NCI-H1105 treated with DMSO at 0.1 percent for 48 hours (cell line): ENCODE measurements at places on chromosomes 4 and X.

GRCh38 chr4:1220566-1220965, 28.4 kb downstream of the CTBP1 start:
- DNase-seq: no peak

GRCh38 chr4:172124656-172125308, 311.6 kb downstream of the GALNTL6 start:
- DNase-seq: no peak

- no peak for DNase-seq
These were observed 64.8 kb downstream of the HPGD start for GRCh38 chr4:174457468-174457867.

DNA sequence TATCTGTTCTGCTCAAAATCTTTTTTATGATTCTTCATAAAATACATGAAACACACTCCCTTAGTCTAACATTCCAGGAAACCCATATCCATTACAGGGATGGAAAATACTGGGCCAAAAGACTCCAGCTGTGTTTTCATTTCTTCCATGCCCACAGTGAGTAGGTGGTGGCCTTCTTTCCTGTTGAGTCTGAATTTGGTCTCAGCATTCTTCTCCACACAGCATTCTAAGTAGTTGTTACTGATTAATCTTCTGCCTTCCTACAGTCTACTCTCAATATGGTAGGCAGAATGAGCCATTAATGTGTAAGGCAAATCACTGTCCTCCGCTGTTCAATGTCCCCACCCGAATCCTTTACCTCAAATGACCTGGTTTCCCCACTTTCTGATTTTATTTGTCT, 370.6 kb upstream of the RPS6KA3 start:
- DNase-seq: no peak

- DNase-seq: peak; percentile 6
These were observed 23.5 kb downstream of the TLR10 start for GRCh38 chr4:38759113-38759789.

DNA sequence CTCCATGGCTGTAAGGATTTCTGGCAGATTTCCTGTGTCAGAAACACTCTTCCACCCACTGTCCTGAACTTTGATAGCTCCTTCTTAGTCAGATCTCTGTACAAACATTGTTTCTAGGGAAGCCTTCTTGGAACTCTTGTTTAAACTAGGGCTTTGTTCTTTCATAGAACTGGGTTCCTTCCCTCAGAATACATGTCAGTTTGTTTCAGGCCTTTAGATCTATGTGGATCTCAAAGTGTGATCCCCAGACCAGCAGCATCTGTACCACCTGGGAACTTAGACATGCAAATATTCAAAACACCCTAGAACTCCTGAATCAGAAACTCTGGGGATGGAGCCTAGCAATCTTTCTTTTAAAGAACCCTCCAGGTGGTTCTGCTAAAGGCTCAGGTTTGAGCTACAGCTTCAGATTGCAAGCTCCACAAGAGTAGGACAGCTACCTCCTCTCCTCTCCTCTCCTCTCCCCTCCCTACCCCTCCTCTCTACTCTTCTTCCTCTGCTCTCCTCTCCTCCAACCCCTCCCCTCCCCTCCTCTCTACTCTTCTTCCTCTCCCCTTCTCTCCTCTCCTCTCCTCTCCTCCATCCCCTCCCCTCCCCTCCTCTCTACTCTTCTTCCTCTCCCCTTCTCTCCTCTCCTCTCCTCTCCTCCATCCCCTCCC, 12.7 kb downstream of the RASSF6 start:
- no peak for DNase-seq

- DNase-seq: peak; percentile 71
These were observed 51.5 kb upstream of the TRIM2 start for GRCh38 chr4:153152501-153153338.

GRCh38 chr4:67762086-67762485, 7.9 kb upstream of the GNRHR start:
- no peak for DNase-seq

DNA sequence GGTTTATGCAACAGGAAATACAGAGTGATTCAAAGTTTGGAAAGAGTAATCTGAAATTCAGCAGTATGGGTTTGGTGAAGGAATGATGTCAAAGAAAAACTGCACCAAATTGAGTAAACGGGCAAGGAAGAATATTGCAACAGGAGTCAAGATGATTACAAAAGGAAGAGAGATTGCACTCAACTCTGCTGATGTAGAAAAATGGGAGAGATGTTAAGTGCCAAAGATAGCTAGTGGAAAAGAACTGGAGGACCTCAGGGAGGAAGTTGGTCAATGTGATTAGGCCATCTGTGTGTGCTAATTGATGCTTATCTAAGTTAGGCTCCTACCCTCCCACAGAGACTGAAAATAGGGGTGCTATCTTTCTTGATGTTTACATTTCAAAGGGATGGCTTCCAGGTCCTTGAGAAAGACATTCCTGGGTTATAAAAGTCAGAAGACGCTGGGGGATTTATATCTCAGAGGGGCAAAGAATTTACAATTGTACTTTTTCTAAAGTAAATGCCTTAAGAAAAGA, 167.4 kb upstream of the FAM47A start:
- DNase-seq: no peak

DNA sequence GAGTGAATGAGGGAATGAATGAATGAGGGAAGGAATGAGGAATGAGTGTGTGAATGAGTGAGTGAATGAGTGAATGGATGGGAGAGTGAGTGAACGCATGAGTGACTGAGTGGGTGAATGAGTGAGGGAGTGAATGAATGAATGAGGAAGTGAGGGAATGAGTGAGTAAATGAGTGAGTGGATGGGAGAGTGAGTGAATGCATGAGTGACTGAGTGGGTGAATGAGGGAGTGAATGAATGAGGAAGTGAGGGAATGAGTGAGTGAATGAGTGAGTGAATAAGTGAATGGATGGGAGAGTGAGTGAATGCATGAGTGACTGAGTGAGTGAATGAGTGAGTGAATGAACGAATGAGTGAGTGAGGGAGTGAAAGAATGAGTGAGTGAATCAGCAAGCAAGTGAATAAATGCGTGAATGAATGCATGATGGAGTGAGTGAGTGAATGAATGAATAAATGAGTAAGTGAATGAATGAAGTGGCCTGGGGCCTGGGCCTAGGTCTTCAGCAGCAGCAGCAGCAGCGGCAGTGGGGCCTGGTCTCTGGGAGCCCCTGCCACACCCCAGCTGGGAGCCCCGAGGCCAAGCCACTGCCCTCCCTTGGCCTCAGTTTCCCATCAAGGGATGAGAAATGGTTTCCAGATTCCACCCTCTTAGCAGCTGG, 16.2 kb upstream of the PSAPL1 start:
- DNase-seq: no peak

GRCh38 chr4:79174490-79175252, 151.2 kb downstream of the NAA11 start:
- DNase-seq: no peak

DNA sequence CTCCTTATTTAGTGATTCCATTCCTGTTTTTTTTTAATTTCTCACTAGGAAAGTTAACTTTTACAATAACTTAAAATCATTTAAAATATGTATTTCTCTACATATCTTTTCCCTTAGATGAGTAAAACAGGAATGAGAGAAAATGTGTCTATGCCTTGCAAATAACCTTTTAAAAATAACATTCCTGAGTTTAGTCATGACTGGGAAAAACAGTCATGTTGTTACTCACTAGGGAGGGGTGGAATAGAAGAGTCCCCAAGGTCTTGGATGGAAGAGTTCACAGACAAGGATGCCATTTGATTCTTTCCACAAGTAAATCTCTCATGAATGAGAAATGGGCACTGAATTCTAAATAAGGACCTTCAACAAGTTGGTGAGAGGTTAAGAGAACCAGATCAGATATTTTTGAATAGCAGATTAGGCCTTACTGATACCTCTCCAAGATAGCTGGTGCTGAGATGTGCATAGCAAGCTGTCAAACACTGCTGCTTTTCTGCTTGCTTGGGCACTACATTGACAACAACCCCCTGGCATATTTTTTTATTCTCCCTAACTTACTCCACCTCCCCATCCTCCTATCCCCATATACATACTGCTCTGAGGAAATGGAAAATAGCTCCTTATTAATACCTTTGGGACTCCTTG, 25.1 kb downstream of the UGDH start:
- no peak for DNase-seq

GRCh38 chrX:96181605-96182004, 503.0 kb upstream of the DIAPH2 start:
- DNase-seq: no peak

- no peak for DNase-seq
These were observed 16.0 kb downstream of the SCLT1 start for GRCh38 chr4:129077326-129077725.

DNA sequence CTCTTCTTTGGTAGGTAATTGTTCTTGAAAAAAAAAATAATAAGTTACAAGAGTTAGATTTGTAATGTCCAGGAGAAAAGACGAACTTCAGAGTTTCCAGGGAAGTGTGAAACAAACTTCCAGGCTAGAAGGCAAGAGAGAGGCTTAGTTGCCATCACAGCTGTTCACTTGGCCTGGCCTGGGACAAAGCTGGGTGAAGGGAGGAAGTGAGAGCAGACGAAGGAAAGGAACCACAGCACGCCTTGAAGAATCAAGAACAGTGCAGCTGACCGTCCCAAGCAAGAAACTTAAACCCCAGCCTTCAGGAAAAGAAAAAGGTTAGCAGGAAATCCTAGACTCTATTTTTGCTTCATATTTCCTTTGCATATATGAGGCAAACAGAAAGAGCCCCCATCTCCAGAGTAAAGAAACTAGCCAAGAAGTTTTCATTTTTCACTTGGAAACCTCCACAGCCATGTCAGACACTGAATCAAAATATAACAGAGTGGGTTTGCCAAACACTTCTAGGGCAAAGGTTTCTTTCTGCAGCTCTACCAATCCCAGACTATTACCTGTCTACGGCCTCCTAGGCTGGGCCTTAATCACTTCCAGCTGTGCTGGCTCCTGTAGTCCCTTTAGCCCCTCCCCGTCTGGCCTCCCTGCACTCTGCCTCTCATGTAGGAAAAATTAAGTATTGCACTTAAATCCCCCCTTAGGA, 209.6 kb downstream of the SPATA18 start:
- no peak for DNase-seq

- DNase-seq: no peak
These were observed 5.2 kb upstream of the CBR4 start for GRCh38 chr4:169015186-169015623.

DNA sequence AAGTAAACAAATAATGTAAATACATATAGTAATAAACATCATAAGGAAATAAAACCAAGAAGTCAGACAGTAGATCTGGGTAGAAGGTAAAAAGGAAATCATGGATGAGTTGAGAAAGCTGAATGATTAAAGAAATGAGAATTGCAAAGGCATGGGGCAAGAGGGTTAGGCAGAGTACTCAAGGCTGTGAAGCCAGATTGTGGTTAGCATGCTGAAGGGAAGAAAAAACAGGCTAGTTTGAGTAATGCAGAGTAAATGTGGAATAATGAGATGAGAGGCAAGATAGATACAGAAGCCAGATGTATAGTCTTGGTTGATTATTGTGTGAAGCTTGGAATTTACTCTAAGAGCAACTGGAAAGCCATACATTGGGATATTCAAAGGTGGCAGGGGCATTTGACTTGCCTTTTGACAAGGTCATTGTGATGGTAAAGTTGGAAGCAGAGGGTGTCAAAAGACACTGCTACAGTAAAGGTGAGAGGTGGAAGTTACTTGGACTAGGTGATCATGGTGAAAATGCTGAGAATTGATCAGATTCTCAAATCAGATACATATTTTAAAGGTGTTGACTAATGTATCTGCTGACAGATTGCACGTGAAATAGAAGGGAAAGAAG, 307.0 kb downstream of the FSTL5 start:
- DNase-seq: no peak

- DNase-seq: no peak
These were observed 91.8 kb downstream of the STOX2 start for GRCh38 chr4:183996868-183997267.

DNA sequence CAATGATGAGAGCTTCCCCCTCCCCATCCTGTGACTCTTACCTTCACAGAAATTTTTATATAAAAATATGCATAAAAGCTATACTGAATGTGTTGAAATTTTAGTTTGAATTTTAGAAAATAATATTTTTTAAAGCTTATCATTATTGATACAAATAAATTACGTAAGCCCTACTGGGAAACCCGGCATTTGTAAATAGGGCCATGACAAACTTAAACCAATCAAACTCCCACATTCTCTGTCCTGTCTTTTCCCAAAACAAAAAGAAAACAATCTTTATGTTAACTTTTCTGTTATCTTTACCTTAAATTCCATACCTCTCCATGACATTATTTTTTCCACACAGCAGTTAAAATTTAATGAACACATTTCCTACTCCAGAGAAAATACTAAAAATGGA, 2.6 kb downstream of the CNOT6L start:
- DNase-seq: no peak

DNA sequence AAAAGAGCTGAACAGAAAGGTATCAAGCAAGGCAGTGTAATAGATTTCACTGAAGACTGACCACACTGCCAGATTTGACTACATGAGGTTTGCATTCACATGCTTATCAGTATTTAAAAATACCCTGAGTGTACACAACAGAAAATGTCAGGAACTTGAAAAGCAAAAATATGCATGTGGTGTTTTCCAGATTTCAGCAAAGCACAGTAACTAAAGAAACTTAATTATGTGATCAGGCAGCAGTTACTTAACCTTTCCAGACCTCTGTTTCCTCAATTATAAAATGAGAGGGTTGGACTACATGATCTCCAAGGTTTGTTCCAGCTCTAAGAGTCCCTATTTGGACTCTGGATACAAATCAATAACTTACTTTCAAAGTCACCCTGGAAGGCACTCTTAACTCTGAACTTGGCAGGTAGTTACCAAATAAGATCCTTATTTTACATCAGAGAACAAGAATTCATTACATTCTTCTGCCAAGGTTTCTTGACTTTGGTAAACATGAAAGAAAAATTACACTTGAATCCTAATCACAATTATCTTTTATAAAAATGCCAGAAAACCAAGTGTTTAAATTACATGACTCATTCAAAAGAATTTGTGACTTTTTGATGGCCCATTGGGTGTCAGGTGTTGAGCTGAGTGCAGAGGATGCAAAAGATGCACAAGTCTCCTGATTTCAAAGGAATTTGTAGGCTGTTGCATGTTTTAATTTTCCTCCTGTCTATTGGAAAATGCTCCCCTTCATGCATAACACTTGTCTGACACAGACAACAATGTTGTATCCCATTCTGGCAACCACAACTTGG, 241.6 kb downstream of the MGST2 start:
- DNase-seq: no peak

- no peak for DNase-seq
These were observed 984.9 kb upstream of the INTU start for GRCh38 chr4:126647756-126648397.

DNA sequence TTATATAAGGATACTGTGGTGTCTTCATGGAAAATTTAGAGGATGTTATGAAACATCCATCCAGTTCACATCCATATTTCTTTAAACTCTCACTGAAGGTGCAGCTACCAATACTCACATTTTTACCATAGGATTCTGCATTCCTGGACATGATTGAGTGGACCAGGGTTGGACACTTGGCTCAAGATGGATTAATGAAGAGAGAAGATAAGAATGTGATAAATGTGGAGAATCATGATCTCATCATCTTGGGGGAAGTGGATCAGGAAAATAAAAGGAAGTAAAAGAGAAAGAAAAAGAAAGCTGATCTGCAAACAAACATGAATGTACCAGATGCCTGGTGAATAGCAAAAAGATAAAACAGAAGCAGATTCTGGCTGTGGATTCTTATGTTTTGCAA, 175.4 kb downstream of the NPFFR2 start:
- no peak for DNase-seq

GRCh38 chr4:184762100-184762499, 28.2 kb upstream of the CENPU start:
- DNase-seq: no peak
